ENCODE measurements at places on chromosomes 7 and 10. TPM values are rescaled to one million over a fixed set of nuclear protein-coding genes. Genes with fewer than 3 reads are reported as not detected.

GRCh38 chr10:113153493-113154102, 203.6 kb downstream of the TCF7L2 start:
- DNase-seq, result no peak

GRCh38 chr10:15658069-15658702, 61.5 kb downstream of the ITGA8 start:
- DNase-seq, result no peak

DNA sequence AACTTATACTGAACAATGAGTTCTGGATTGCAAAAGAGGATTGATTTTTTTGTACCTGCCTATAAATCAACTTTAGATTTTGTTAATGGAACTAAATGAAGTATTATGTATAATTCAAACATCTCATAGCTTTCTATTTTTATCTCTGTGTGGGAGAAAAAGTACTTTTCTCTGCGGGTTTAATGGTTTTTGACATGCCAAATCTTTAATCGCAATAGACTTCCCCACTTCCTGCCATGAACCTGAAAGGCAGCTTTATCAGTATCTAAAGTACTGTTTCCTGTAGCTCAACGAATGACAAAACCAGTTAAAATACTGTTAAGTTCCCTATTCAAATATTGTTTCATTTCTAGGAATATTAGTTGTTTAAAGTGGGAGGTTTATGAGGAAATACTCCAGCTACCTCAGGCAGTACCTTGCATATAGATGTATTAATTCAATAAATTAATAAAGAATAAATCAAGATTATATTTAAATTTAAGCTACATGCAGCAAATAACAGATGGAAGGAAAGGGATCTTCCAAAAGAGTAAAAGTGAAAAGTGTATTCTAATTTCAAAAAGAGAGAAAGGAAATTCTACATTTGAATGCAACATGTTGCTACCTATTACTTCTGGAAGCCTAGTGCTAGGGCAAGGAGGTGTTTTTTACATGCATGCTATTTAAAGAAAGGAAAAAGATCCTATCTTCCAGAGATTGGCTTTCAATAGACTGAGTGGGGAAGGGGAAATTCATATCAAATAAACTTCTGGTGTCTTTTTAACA, 75.9 kb downstream of the SVOPL start:
- no peak for DNase-seq

DNA sequence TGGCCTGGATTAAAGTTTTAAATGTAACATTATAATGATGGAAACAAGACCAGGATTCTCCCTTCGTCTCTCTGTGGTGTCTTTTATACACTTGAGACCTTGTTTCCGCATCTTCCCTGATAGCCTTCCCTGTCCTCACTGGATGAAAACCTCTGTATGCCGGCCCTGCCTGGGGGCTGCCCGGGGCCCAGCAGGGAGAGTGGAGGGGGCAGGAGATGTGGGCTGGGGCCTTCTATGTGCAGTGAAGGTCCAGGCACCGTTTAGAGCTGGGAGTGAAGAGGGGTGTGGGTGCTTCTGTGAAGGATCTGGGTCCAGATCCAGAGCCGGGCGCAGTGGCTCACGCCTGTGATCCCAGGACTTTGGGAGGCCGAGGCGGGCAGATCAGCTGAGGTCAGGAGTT, 50.7 kb downstream of the UNCX start:
- DNase-seq, result no peak

DNA sequence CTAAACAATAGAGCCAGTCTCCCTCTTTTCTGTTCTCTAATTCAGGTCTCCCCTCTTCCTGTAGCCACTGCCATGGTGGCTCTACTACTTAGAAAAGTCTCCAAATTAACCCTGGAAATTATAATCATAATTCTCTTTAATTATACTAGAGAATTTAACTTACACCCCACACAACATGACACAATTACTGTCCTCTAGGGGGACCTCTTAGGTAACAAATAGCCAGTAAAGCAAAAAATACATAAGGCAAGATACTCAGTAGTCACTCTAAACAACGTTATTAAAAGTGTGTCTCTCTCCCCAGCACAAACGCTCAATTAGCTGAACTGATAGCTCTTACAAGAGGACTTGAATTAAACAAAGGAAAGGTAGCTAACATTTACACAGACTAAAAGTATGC, 44.3 kb upstream of the ZNF107 start:
- DNase-seq, result no peak

DNA sequence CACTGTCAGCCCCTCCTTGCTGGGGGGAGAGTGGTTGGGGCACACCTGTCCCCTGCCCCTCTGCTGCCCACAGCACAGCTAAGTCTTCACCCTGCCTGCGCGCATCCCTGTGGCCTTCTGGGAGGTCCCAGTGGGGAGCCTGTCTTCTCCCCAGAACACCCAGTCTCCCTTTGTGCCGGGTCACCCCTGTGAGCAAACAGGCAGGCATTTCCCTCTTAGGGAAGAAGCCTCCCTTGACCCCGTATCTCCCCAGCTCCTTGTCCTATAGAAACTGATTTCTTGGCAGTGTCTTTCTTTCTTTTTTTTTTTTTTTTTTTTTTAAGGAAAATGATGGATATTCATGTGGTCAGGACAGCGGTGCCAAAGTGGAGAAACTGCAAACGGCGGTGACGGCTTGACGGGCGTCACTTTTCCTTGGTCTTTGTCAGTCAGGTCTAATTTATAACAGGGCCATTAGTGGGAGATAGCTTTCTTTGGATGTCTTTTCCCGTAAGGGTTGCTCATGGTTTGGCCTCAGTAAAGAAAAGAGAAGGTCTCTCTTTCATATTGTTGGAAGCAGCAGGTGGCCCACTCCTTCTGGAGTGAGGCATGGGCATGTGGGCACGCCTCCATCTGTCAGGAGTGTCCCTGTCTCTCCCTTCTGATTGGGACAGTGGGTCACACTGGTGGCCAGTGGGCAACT, 115.3 kb downstream of the NKX6-2 start:
- DNase-seq, result no peak

DNA sequence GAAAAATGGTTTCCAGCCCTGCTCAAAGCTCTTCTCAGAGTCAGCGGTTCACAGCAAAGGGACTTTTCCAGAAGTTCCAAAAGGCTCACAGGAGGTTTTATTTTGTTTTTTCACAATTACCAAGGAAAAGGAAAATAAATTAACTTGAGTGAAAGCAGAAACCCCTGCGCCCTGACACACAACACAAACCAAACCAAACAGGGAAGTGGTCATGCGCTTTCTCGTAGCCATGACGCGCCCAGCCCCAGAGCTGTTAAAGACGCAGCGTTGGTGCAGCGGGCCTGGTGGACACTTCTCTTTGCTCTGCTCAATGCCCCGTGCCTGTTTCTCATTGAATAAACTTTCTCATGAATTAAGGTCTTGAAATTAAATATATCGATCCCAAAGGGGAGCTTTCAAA, 134.4 kb upstream of the LYZL2 start:
- no peak for DNase-seq

DNA sequence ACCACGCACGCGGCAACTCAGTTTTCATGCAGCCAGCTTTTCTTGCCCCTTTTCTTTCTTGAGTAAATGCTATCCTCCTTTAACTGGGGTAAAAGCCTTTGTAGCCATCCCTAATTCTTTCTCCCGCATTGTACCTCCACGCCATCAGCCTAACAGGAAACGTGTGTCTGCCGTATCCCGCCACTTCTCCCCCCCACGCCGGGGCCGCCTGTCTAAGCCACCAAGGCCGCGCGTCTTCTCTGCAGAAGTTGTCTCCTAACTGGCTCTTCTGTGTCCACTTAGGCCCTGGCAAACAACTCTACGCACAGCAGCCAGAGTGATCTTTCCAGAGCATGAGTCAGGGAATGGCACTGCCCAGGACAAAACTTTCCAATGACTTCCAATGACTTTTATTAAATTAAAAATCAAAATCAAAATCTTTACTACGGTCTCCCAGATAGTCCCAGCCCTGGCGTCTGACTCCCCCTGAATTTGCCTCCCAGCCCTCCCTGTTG, 74.6 kb downstream of the XRCC2 start:
- no peak for DNase-seq

DNA sequence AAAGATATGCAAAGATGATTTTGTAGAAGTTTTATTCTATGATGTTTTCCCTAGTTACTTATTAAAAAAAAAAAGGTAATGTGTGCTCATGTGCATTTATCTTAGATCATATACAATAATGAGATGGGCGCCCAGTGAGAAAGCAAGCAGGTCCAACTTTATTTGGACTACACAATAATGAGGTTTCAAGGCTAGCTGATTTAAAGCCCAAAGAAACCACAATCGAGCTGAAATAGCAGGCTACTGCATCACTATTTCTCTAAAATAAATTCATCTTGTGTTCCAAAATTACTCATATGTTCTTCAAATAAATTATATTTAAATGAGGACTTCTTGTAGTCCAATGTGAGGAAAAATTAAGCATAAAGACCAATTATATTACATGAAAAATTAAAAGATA, 110.1 kb downstream of the JMJD1C start:
- no peak for DNase-seq

DNA sequence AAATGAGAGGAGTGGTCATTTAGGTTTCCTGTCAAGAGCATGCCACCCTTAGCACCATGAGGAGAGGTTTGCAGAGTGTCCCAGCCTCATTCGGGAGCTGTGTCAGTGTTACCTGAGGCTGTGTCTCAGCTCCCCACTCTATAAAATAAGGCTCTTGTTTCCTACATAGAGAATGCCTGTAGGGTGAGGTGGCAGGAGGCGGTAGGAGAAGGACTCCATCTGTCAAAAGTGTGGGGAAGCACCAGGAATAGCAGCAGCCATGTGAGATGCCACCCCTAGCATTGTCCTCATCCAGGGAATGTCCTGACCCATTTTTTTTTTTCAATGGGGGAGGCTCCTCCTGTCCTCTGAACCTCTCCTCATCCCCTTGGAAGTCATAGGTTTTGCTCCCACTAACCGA, 451.2 kb downstream of the PLXNA4 start:
- no peak for DNase-seq

GRCh38 chr7:127536741-127537140, 48.7 kb downstream of the GCC1 start:
- no peak for DNase-seq

- DNase-seq, result no peak
Measured at GRCh38 chr10:58919927-58920654, 256.4 kb upstream of the PHYHIPL start.

- no peak for DNase-seq
Measured at GRCh38 chr10:75460059-75460458, 28.6 kb downstream of the LRMDA start.

The PLXNA4 gene
- total RNA-seq, result 1.2 TPM

The STOX1 gene
- total RNA-seq, result 0.10 TPM

The SPDYE2B gene
- not detected for total RNA-seq

The CUBN gene
- 2.1 TPM for total RNA-seq

The OR13A1 gene
- total RNA-seq, result not detected

The HYAL4 gene
- not detected for total RNA-seq

The HABP2 gene
- 0.48 TPM for total RNA-seq

The TAS2R3 gene
- not detected for total RNA-seq

The MSS51 gene
- 2.4 TPM for total RNA-seq
